ENCODE measurements at places on chromosomes 16 and 17. TPM values are rescaled to one million over a fixed set of nuclear protein-coding genes. Genes with fewer than 3 reads are reported as not detected.

- H3K27me3 ChIP-seq: peaks cover 8% of the 10 kb centered on the region
- H3K36me3 ChIP-seq: no peaks in the 10 kb centered on the region
Measured at GRCh38 chr17:12257176-12257575, 236.5 kb downstream of the MAP2K4 start.

DNA sequence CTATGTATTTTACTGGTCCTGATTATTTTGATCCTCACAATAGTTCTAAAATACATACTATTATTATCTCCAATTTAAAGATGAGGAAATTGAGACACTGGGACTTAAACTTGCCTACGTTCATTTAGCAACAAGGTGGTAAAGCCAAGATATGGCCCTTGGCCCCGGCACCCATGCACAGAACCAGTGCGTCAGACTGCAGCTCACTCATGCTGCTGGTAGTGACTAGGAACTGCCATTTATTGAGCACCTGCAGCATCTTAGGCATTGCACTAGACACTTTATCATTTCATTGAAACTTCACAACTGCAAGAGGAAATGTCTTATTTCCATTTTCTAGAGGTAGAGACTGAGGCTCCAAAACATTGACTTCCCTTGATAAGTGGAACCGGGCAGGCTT lies 93.3 kb downstream of the RAB11FIP4 start:
- no peak overlapping the region for H3K4me3 ChIP-seq
- no peak overlapping the region for H3K27ac ChIP-seq
- peaks cover 21% of the 10 kb centered on the region for H3K4me1 ChIP-seq
- H3K27me3 ChIP-seq: no peaks in the 10 kb centered on the region
- no peak for DNase-seq
- H3K36me3 ChIP-seq: no peaks in the 10 kb centered on the region

DNA sequence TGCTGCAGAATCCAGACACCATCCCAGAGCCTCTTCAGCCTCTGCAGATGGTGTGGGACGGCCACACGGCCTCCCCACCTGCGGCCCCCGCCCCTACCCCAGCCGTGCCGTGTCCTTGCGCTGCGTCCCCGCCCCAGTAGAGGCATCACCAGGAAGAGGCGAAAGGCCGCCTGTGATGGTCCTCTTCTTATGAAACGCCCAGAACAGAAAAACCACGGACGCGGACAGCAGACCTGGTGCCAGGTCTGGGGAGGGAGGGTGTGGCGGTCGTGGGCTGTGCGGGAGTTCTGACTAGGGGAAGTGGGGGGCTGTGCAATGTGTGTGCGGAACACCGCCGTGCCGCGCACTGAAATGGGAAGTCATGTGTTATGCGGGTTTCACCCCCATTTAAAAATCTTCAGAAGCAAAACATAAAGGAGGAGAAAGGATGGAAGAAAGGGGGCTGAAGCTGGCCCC lies 25.5 kb downstream of the ACSF3 start:
- no peak overlapping the region for H3K4me3 ChIP-seq
- H3K36me3 ChIP-seq: peaks cover 14% of the 10 kb centered on the region
- no peak for DNase-seq
- no peaks in the 10 kb centered on the region for H3K27me3 ChIP-seq
- H3K4me1 ChIP-seq: peaks cover 38% of the 10 kb centered on the region
- H3K27ac ChIP-seq: no peak overlapping the region

DNA sequence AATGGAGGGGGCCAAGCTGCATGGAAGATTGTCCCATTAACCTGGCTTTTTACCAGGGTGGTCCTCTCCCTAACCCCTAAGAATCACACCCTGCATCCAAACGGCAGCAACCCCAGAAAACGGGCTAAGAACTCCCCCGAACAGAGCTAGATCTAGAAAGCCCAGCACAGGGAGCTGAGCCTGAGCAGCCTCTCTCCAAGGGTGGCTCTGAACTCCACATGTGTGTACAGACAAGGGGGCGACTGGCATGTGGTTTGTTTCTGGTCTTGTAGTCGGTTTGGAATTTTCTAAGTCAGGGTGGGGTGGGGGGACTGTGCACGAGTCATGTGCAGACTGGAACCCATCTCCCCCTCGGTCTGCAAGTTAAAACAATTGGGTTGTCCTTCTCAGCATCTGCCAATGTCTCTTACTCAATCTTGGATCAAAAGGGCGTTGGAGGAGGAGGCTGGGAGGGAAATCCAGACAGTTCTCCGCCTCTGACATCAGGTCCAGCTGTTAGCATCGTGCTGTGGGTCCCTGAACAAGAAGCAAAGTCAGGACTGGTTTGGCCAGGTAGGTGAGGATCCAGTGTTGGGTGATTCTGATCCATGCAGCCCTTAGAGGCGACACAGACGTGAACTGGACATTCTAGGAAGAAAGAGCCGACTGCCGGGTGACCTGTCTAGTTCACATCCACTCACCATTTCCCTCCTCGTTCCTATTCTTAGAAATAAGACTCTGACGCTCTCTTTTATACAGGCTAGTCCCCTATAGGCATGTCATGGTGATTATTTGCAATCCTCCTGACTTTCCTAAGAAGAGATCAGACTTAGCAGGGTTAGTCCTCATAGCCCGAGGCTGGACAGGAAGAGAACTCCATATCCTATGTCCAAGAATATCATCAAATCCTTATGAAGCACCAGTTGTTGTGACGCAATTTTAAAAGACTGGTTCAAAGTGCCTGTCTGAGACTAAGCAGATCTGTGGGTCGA lies 381.8 kb downstream of the SOX9 start:
- H3K4me1 ChIP-seq: no peaks in the 10 kb centered on the region
- H3K27me3 ChIP-seq: peaks cover 18% of the 10 kb centered on the region
- H3K36me3 ChIP-seq: no peaks in the 10 kb centered on the region
- H3K27ac ChIP-seq: no peak overlapping the region
- no peak overlapping the region for H3K4me3 ChIP-seq

ABCC12 gene
- not detected for total RNA-seq

GRCh38 chr17:46818316-46818928 lies at the start of gene WNT3:
TSS of gene WNT3 (minus strand) at chr17:46818692. CDS start at chr17:46818597, 95 bp downstream.
- H3K27ac ChIP-seq: no peak within 1 kb of the TSS
- peak; percentile 63 for DNase-seq
- peaks cover 28% of the 10 kb centered on the region for H3K4me1 ChIP-seq

DNA sequence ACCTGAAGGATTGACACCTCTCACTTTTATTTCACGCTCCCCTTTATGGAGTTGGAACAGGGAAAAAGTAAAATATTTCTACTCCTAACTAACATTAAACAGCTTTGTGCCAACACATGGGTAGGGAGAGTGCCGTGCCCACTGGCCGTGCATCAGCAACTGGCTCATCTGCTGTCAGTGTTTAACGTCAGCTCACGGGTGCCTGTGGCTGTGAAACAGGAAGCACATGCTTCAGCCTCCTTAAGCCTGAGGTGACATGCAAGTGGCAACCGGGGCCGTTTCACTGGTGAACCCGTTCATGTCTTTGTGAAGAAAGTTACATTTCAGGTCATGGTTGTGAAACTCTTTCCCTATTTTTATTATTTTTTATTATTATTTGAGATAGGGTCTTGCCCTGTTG lies 3.2 kb downstream of the SPG7 start:
- H3K27me3 ChIP-seq: no peaks in the 10 kb centered on the region
- H3K27ac ChIP-seq: peak overlapping the region; percentile 56
- DNase-seq: no peak
- H3K4me3 ChIP-seq: no peak overlapping the region
- peaks cover 9% of the 10 kb centered on the region for H3K36me3 ChIP-seq

DNA sequence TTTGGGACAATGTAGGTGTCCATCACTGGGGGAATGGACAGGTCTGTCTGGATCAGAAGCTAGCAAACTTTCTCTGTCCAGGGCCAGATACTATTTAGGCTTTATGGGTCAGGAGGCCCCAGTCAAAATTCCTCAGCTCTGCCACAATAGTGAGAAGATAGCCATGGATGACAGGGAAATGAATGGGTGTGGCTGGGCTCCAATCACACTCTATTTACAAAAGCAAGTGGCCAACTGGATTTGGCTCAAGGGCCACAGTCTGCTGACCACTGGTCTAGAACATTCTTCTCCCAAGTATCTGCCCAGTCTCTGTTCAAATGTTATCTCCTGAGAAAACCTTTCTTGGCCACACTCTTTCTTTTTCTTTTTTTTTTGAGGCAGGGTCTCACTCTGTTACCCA lies 339.9 kb downstream of the SOX9 start:
- DNase-seq: no peak
- H3K27ac ChIP-seq: no peak overlapping the region
- H3K36me3 ChIP-seq: no peaks in the 10 kb centered on the region

DNA sequence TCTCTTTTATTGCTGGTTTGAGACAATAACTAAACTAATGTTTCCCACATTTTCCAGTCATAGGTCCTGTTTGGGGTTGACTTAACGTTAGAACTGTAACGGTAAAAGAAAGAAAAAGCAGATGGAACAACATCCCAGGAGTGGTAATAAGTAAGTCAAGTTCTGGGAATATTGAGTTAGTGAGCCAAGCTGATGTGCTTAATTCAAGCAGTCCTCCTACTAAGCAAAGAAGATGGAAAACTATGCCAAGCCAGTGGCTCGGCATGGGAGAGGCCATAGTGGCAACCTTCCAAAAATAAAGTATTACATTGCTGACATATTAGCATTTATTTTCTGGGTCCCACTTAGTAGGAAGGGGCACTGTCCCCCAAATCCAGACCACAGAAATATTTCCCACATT lies 161.7 kb upstream of the CDH5 start:
- H3K27me3 ChIP-seq: peaks cover 16% of the 10 kb centered on the region
- no peaks in the 10 kb centered on the region for H3K36me3 ChIP-seq
- no peaks in the 10 kb centered on the region for H3K4me1 ChIP-seq
- H3K4me3 ChIP-seq: no peak overlapping the region
- no peak overlapping the region for H3K27ac ChIP-seq
- no peak for DNase-seq

- peaks cover 76% of the 10 kb centered on the region for H3K36me3 ChIP-seq
- H3K4me1 ChIP-seq: peaks cover 77% of the 10 kb centered on the region
- H3K4me3 ChIP-seq: peak overlapping the region; percentile 62
- peak overlapping the region; percentile 89 for H3K27ac ChIP-seq
- peak; percentile 52 for DNase-seq
- no peaks in the 10 kb centered on the region for H3K27me3 ChIP-seq
Measured at GRCh38 chr16:28182183-28182582, 29.6 kb downstream of the XPO6 start.

DNA sequence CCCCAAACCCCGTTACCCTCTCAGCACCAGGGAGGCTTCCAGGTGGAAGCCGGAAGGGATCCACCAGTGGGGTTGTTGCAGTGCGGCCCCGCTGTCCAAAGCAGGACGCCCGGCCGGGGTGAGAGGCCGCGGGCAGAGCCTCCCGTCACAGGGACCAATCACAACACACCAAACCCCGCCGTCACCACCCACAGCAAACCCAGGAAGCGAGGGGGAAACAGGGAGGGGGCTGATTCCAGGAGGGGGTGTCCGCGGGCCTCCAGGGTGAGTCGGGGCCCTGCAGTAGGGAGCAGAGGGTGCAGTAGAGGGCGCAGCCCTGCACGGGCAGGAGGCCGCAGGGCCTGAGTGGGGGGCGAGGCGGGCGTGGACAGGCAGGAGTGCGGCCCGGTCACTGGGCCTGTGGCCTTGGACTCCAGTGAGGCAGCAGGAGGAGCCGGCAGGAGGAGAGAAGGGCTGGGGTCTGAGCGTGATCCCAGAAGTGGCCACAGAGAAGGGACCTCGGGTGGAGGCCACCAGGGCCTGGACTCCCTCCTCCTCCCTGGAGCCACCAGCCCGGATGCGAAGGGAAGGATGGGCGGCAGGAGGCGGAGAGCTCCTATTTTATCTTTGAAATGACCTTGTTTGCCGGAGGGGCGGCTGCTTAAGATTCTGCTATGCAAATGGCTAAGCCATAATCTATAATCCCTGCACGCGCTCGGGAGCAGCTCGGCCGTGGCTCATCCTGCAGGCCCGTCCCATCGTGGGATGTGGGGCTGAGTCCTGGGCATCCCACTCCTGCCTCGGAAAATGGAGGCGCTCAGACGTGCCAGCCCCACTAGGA lies 41.5 kb downstream of the ZFPM1 start:
- H3K36me3 ChIP-seq: no peaks in the 10 kb centered on the region
- H3K4me1 ChIP-seq: no peaks in the 10 kb centered on the region
- no peaks in the 10 kb centered on the region for H3K27me3 ChIP-seq
- DNase-seq: no peak
- no peak overlapping the region for H3K4me3 ChIP-seq

DNA sequence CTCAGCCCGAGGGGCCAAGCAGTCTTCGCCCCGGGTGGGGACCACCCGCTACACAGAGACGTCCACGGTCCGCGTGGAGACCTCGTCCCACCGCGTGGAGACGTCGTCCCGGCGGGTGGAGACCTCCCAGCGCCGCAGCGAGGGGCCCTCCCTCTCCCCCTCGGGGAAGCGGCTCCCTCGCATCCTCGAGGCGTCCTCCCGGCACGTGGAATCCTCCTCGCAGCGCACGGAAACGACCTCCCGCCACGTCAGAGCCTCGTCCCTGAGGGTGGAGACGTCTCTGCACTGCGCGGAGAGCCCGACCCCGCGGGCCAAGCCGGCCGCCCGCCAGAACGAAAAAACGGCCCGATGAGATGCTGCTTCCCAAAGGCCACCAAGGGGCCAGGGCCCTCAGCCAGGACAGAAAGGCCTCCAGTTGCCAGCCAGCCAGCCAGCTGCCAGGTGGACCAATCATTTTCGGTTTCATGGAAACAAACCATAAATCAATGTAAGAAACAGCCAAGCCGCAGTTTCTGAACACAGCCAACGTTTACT lies 424 bp downstream of the C17orf100 start:
- no peak overlapping the region for H3K27ac ChIP-seq
- H3K36me3 ChIP-seq: peaks cover 15% of the 10 kb centered on the region
- peaks cover 8% of the 10 kb centered on the region for H3K27me3 ChIP-seq
- H3K4me1 ChIP-seq: peaks cover 49% of the 10 kb centered on the region
- peak; percentile 40 for DNase-seq
- peak overlapping the region; percentile 96 for H3K4me3 ChIP-seq

KRTAP9-7 gene
- total RNA-seq: not detected

GRCh38 chr17:73575470-73576221 lies 68.6 kb downstream of the SDK2 start:
- peaks cover 2% of the 10 kb centered on the region for H3K4me1 ChIP-seq
- no peak overlapping the region for H3K4me3 ChIP-seq
- H3K27ac ChIP-seq: no peak overlapping the region
- no peaks in the 10 kb centered on the region for H3K27me3 ChIP-seq

C16orf54 gene
- 17.3 TPM for total RNA-seq

GRCh38 chr16:19822533-19822932 lies 62.1 kb downstream of the GPRC5B start:
- H3K4me1 ChIP-seq: no peaks in the 10 kb centered on the region
- no peak for DNase-seq
- H3K27ac ChIP-seq: no peak overlapping the region
- H3K36me3 ChIP-seq: peaks cover 2% of the 10 kb centered on the region
- H3K4me3 ChIP-seq: no peak overlapping the region

DNA sequence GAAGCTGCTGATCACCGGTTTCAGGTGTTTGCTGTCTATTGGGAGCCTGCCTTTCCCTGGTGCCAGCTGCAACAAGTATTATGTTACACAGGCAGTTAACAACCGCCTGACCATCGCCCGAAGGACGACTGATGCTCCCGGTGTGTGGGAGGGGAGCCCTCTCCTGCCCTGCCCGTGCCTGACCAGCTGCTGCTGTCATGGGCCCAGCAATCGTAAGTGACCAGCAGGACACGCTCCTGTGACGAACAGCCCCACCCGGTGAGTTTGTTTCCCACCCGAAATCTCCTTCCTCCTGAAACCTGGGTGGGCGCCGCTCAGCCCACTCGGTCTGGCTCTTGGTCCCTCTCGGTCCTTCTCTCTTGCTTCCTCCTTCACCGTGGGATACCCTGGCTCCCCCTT lies 17.9 kb upstream of the UBE2I start:
- H3K36me3 ChIP-seq: no peaks in the 10 kb centered on the region
- H3K27ac ChIP-seq: no peak overlapping the region
- H3K4me1 ChIP-seq: peaks cover 3% of the 10 kb centered on the region
- peaks cover 66% of the 10 kb centered on the region for H3K27me3 ChIP-seq

- H3K4me1 ChIP-seq: peaks cover 8% of the 10 kb centered on the region
- H3K27me3 ChIP-seq: peaks cover 18% of the 10 kb centered on the region
- no peak overlapping the region for H3K4me3 ChIP-seq
- no peaks in the 10 kb centered on the region for H3K36me3 ChIP-seq
Measured at GRCh38 chr17:17499402-17500145, 3.4 kb upstream of the RASD1 start.

CDK3 gene
- total RNA-seq: 5.5 TPM
